ENCODE measurements at places on chromosomes 6 and 20. TPM values are rescaled to one million over a fixed set of nuclear protein-coding genes. Genes with fewer than 3 reads are reported as not detected.

GRCh38 chr6:14500809-14501208, 383.2 kb downstream of the CD83 start:
- H3K4me3 ChIP-seq = no peak overlapping the region
- H3K27ac ChIP-seq = no peak overlapping the region
- H3K36me3 ChIP-seq = no peaks in the 10 kb centered on the region
- no peak for DNase-seq
- no peaks in the 10 kb centered on the region for H3K4me1 ChIP-seq

The NRSN1 gene
- total RNA-seq = not detected

DNA sequence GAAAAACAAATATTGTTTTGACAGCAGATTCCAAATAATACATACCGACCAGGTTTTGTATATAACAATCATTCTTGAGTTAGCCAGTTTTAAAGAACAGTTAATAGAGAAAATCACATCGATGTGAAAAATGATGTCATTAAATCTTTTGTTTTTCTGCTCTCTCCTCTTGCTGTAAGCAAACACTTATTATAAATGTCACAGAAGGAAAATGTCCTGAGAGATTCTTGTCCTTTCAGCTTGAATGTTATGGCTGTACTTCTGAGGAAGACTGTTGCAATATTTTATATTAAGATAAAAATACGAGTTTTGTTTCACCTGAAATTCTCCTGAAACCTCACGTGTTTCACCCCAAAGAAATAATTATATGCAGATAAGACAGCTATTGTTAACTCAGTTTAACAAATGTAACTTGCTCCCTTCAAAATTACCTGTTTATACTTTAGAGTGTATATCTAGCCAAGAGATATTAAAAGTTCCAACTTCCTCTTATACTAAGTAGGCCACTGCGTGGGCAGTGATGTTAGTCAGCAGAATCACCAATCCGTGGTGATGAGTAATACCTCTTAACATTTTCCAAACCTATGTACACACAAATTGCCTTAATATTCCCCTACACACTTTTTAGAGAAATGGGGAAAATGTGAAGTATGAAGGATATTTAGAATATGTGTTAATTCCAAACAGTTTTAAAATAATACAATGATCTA, 1111.4 kb upstream of the CITED2 start:
- H3K36me3 ChIP-seq = peaks cover 3% of the 10 kb centered on the region
- H3K4me3 ChIP-seq = no peak overlapping the region
- no peaks in the 10 kb centered on the region for H3K27me3 ChIP-seq
- H3K4me1 ChIP-seq = no peaks in the 10 kb centered on the region
- no peak for DNase-seq

DNA sequence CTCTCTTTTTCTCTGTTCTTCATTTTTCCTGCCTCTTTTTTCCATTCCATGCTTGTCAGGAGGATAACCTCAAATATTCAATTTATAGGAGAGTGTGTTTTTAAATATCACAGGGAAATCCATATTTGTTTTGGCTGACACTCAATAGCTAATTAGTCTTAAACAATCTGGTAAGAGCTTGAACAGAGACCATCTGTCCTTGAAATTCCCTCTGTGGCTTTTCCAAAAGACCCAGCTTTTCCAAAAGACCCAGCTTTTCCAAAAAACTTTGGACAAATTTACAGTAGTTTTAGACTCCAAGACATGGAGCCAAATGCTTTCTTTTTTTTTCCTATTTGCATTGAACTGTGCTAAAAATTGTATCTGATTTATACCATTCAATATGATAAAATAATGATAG, 127.4 kb upstream of the FAM83B start:
- H3K36me3 ChIP-seq = no peaks in the 10 kb centered on the region
- no peak overlapping the region for H3K4me3 ChIP-seq
- H3K27me3 ChIP-seq = no peaks in the 10 kb centered on the region
- no peaks in the 10 kb centered on the region for H3K4me1 ChIP-seq
- DNase-seq = no peak

GRCh38 chr6:43393602-43394001, 24.2 kb upstream of the ZNF318 start:
- H3K27ac ChIP-seq = no peak overlapping the region
- H3K4me1 ChIP-seq = peaks cover 3% of the 10 kb centered on the region
- no peak overlapping the region for H3K4me3 ChIP-seq
- DNase-seq = no peak
- no peaks in the 10 kb centered on the region for H3K27me3 ChIP-seq
- no peaks in the 10 kb centered on the region for H3K36me3 ChIP-seq

The HLA-DQA2 gene
- not detected for total RNA-seq

The ENPP1 gene
- total RNA-seq = 22.5 TPM

GRCh38 chr6:146433881-146434731, 109.5 kb upstream of the RAB32 start:
- no peaks in the 10 kb centered on the region for H3K36me3 ChIP-seq
- no peak overlapping the region for H3K27ac ChIP-seq
- peaks cover 7% of the 10 kb centered on the region for H3K27me3 ChIP-seq
- H3K4me1 ChIP-seq = no peaks in the 10 kb centered on the region

The ID1 gene
- 355 TPM for total RNA-seq

- H3K27ac ChIP-seq = no peak overlapping the region
- H3K4me3 ChIP-seq = no peak overlapping the region
- no peak for DNase-seq
- H3K36me3 ChIP-seq = peaks cover 6% of the 10 kb centered on the region
- H3K4me1 ChIP-seq = no peaks in the 10 kb centered on the region
These were observed 23.0 kb upstream of the FKBP1A start for GRCh38 chr20:1415667-1416468.

The CGAS gene
- 1.7 TPM for total RNA-seq

- no peak overlapping the region for H3K4me3 ChIP-seq
- no peak overlapping the region for H3K27ac ChIP-seq
- no peak for DNase-seq
- no peaks in the 10 kb centered on the region for H3K4me1 ChIP-seq
- no peaks in the 10 kb centered on the region for H3K27me3 ChIP-seq
These were observed 20.0 kb upstream of the SPO11 start for GRCh38 chr20:57309544-57310115.

GRCh38 chr6:82775361-82775760, 290.3 kb downstream of the UBE3D start:
- H3K27me3 ChIP-seq = no peaks in the 10 kb centered on the region
- H3K27ac ChIP-seq = no peak overlapping the region
- H3K4me3 ChIP-seq = no peak overlapping the region
- peaks cover 2% of the 10 kb centered on the region for H3K4me1 ChIP-seq
- DNase-seq = no peak

- DNase-seq = peak; percentile 39
- H3K4me3 ChIP-seq = no peak overlapping the region
- H3K27me3 ChIP-seq = no peaks in the 10 kb centered on the region
- H3K4me1 ChIP-seq = no peaks in the 10 kb centered on the region
- no peak overlapping the region for H3K27ac ChIP-seq
These were observed 149.0 kb upstream of the FUT9 start for GRCh38 chr6:95866732-95867131.

- H3K36me3 ChIP-seq = peaks cover 12% of the 10 kb centered on the region
- no peak for DNase-seq
- H3K27ac ChIP-seq = no peak overlapping the region
- H3K4me3 ChIP-seq = no peak overlapping the region
- H3K4me1 ChIP-seq = peaks cover 4% of the 10 kb centered on the region
These were observed 3.8 kb downstream of the AAR2 start for GRCh38 chr20:36240076-36240475.

DNA sequence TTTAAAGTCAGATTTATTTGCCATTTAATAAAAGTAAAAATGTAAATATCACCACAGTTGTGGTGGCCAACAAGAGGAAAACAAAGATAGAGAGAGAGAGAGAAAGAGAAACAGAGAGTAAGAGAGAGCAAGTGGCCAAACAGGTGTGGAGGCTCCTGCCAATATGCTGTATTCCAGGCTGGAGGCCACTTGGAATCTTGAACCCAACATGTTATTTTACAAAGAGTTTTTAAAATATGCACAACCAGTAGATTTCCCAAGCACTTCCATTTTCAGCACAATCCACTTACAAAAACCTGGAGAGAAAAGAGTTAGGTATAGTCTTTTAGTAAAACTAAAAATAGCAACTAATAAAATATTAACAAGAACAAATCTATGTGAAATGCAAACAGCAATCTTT, 1323.1 kb upstream of the CITED2 start:
- H3K36me3 ChIP-seq = peaks cover 11% of the 10 kb centered on the region
- no peak for DNase-seq
- no peak overlapping the region for H3K27ac ChIP-seq

The TSHZ2 gene
- total RNA-seq = not detected

The C6orf132 gene
- total RNA-seq = 45.1 TPM

GRCh38 chr20:50108556-50109235, 4.3 kb downstream of the UBE2V1 start:
- no peak overlapping the region for H3K27ac ChIP-seq
- no peak overlapping the region for H3K4me3 ChIP-seq
- H3K36me3 ChIP-seq = peaks cover 2% of the 10 kb centered on the region
- H3K27me3 ChIP-seq = no peaks in the 10 kb centered on the region
- peaks cover 3% of the 10 kb centered on the region for H3K4me1 ChIP-seq
- DNase-seq = no peak

- DNase-seq = no peak
- H3K4me1 ChIP-seq = no peaks in the 10 kb centered on the region
- no peak overlapping the region for H3K4me3 ChIP-seq
- no peak overlapping the region for H3K27ac ChIP-seq
These were observed 17.3 kb downstream of the VSTM2L start for GRCh38 chr20:37920270-37920669.

GRCh38 chr6:119303164-119303887, 46.2 kb downstream of the MAN1A1 start:
- H3K4me3 ChIP-seq = no peak overlapping the region
- no peaks in the 10 kb centered on the region for H3K27me3 ChIP-seq
- DNase-seq = no peak
- no peaks in the 10 kb centered on the region for H3K36me3 ChIP-seq
- no peaks in the 10 kb centered on the region for H3K4me1 ChIP-seq
- no peak overlapping the region for H3K27ac ChIP-seq

GRCh38 chr20:13744352-13744751, 40.4 kb downstream of the ESF1 start:
- H3K4me1 ChIP-seq = no peaks in the 10 kb centered on the region
- H3K36me3 ChIP-seq = peaks cover 50% of the 10 kb centered on the region
- H3K4me3 ChIP-seq = no peak overlapping the region
- H3K27ac ChIP-seq = no peak overlapping the region

DNA sequence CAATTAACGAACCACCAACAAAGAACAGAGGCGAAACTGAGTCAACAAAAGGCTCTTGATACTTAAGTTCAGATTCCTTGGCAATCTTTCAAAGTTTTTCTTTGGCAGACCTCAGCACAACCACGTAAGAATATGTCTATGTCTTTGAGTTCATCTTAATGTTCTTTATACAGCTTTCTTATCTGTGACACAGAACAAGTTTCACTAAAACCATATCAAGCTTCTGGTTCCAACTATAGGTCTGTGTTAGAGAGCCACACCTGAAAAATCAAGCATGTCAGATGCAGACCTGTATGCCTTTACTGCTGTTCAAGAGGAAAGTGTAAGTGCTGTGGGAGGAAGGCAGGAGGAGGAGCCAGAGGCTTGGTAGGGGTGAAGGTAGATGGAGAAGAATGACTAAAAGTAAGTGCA, 271.3 kb downstream of the KHDC1L start:
- H3K27me3 ChIP-seq = no peaks in the 10 kb centered on the region
- H3K4me3 ChIP-seq = no peak overlapping the region
- DNase-seq = no peak
- H3K4me1 ChIP-seq = peaks cover 2% of the 10 kb centered on the region

DNA sequence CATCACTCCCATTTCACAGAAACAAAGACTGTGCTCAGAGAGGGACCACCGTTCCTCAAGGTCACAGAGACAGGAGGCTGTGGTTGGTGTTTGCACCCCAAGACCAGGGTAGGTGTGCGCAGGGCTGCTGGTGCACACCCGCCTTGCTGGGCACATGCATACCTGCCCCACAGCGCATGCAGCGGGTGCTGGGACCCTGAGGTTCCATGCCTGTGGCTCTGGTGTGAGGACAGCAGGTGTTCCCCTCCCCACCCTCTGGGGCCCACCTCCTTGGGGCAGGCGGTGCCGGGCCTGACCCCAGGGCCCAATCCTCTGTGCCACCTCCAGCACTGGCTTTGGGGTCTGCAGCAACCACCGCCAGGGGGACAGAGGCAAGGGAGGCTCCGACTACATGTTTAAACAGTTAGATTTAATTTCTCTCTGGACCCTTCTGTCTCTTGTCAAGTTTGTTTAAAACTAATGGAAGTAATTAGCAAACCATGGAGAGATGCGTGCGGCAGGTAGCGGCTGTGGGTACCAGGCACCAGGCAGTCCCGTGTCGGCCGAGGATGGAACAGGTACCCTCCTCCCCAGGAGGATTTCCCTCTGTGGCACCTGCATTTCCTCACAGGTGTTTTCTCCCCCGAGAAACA, 327.8 kb downstream of the TAF4 start:
- H3K27me3 ChIP-seq = peaks cover 2% of the 10 kb centered on the region
- no peaks in the 10 kb centered on the region for H3K4me1 ChIP-seq
- no peak overlapping the region for H3K4me3 ChIP-seq
- no peak for DNase-seq
- H3K36me3 ChIP-seq = no peaks in the 10 kb centered on the region

- H3K27ac ChIP-seq = no peak overlapping the region
- H3K4me3 ChIP-seq = no peak overlapping the region
- H3K36me3 ChIP-seq = no peaks in the 10 kb centered on the region
- DNase-seq = no peak
These were observed 87.6 kb downstream of the KCNQ5 start for GRCh38 chr6:72709431-72709830.

GRCh38 chr20:8033151-8033841, 13.7 kb upstream of the TMX4 start:
- no peaks in the 10 kb centered on the region for H3K27me3 ChIP-seq
- no peaks in the 10 kb centered on the region for H3K36me3 ChIP-seq
- DNase-seq = no peak
- H3K4me1 ChIP-seq = no peaks in the 10 kb centered on the region
- no peak overlapping the region for H3K27ac ChIP-seq
- H3K4me3 ChIP-seq = no peak overlapping the region

The TINAG gene
- total RNA-seq = not detected

GRCh38 chr20:22617160-22617559, 32.8 kb upstream of the FOXA2 start:
- H3K36me3 ChIP-seq = no peaks in the 10 kb centered on the region
- no peak overlapping the region for H3K4me3 ChIP-seq
- no peak overlapping the region for H3K27ac ChIP-seq
- no peaks in the 10 kb centered on the region for H3K4me1 ChIP-seq

The NKX2-2 gene
- 0.11 TPM for total RNA-seq

The CCDC170 gene
- 0.26 TPM for total RNA-seq

DNA sequence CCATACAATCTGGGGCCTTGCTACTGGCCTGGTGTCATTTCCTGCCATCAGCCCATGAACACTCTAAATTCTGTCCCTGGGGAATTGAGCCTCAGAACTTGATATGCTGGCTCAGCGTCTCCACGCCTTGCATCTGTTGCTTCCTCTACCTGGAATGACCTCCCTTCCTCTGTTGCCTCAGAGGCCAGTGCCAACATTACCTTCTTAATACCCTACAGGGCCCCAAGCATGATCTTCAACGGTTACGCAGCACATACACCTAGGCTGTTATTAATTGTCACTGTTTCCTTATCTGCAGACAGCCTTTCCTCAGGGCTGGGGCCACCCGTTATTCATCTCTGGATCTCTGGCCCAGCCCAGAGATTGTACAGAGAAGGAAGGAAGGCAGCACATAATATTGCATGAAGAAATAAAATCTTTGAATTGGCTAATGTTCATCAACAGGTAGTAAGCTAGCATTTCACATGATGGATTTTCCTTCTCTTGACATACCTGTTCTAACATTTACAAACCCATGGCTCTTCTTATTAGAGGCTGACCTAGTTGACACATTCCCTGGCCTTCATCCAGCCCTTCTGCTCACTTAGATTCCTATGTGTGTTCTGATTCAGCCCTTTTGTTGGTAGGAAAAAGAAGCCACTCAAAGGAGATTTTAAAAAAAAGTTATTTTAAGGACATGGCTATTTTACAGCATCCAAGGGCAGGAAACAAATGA, 8.4 kb upstream of the RNF182 start:
- DNase-seq = no peak
- no peak overlapping the region for H3K4me3 ChIP-seq
- H3K4me1 ChIP-seq = no peaks in the 10 kb centered on the region

The CSE1L gene
- 246 TPM for total RNA-seq

All from H9 (cell line).